ENCODE measurements at places on chromosomes 5 and 9.

DNA sequence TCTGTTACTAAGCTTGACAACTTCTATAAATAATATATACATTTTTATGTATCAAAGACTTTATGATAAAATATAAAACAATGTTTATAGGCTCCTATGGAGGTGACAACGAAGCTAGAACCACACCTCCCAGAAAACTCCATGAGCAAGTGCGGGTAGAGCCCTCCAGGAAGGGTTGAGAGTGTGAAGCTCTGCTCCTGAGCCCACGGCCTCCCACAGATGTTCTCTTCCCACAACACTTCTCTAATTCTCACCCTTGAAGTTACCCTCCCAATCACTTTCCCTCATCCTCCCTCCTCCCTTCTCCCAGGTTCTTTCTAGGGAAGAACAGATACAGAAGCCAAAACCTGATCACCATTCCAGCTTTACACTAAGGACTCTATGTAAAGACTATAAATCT is 427.6 kb downstream of the SPOCK1 start:
- DNase-seq = no peak

GRCh38 chr5:556909-557441 is 32.7 kb upstream of the SLC9A3 start:
- no peak for DNase-seq

- DNase-seq = no peak
Measured at GRCh38 chr5:171984748-171985419, 21.6 kb downstream of the FBXW11 start.

GRCh38 chr5:197892-198489 is 6.7 kb downstream of the LRRC14B start:
- no peak for DNase-seq

DNA sequence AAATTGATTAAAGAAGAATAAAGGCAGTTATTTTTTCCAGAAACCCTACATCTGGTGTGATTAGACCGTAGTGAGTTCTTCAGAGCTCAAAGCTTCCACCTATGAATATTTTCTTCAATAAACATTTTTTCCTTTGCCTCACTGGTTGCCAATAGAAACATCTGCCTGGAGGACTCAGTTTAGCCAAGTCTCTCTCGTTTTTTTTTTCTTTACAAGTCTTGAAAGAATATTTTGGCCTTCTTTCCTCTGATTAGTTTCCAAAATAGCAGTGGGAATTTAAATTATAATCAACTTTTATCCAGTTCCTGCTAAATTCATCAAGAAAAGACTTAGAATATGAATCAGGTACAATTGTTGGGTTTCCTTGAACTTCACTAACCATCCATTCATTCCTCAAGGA is 897.5 kb downstream of the TLE1 start:
- no peak for DNase-seq

DNA sequence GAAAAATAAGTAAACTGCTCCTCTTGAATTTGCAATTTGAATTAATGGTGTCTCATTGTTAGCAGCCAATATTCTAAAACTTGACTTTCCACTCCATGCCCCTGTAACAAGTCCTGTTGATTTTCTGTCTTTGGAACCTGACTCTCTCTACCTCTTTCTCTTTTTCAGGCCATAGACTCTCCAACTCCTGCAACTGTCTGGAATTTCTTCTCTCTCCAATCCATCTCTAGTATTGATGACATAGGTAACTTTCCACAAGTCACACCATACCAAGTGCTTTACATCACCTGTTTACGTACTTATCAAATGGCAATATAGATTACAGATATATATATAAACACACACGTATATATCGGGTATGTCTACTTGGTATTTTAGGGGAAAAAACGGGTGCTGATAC is 923 bp downstream of the C5orf34 start:
- peak; percentile 15 for DNase-seq

Data from NCI-H510A treated with DMSO at 0.1 percent for 48 hours (cell line).